Articular chondrocyte of knee joint (primary cell): ENCODE measurements at places on chromosomes 13 and 19. TPM values are rescaled to one million over a fixed set of nuclear protein-coding genes. Genes with fewer than 3 reads are reported as not detected.

SLC6A16 gene
- 0.32 TPM in 1 of 2 replicates, not detected in the other for total RNA-seq

ZNF888 gene
- total RNA-seq, result 3.9 and 6.2 TPM in 2 replicates

ERCC5 gene
- 85.6 and 91.8 TPM in 2 replicates for total RNA-seq

LRRC8E gene
- 6.1 and 7.8 TPM in 2 replicates for total RNA-seq

SIGLEC5 gene
- total RNA-seq, result not detected in 2 replicates

DLL3 gene
- 0.11 and 0.13 TPM in 2 replicates for total RNA-seq

NRTN gene
- total RNA-seq, result 0.13 TPM in 1 of 2 replicates, not detected in the other

KLK2 gene
- total RNA-seq, result not detected in 2 replicates
